Right cardiac atrium (tissue), 5 donors: ENCODE measurements at places on chromosomes 1 and 21.

GRCh38 chr1:91750398-91750996, 135.5 kb downstream of the TGFBR3 start:
- DNase-seq: no peak

- DNase-seq: no peak
Observed at GRCh38 chr1:226201029-226201593, 14.6 kb upstream of the ACBD3 start.

DNA sequence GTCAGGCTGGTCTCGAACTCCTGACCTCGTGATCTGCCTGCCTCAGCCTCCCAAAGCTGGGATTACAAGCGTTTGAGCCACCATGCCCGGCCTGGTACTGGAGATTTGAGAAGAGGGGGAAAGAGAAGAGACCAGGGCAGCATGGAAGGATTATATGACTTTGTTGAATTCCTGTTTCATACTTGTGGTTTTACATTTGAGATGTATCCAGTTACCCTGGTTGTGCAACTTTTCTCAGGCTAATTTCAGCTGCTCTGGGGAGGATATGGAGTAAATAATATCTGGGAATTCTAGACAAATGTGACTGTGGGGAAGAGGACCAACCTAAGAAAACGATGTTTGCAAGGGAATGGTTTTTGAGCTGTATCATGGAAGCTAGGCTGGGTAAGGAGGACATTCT, 89.5 kb upstream of the GREM2 start:
- no peak for DNase-seq

GRCh38 chr1:58158506-58159433, 387.8 kb downstream of the OMA1 start:
- no peak for DNase-seq

DNA sequence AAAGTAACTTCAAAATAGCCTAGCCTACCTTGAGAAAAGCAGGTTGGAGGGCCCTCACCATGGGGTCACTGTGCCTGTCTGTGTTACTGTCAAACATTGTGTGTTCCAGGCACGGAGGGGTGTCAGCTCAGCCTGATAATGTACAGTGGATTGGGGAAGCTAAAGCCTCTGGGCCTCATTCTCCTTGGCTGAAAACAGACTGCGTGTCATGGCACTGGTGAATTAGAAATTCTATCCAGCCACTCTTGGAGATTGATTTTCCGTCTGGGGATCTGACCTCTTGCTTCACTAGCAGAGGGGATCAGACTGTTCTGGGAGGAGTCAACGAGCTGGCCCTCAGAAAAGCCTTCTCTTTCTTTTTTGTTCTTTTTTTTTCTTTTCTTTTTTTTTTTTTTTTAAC, 123.5 kb upstream of the HOOK1 start:
- DNase-seq: peak; percentile 66

DNA sequence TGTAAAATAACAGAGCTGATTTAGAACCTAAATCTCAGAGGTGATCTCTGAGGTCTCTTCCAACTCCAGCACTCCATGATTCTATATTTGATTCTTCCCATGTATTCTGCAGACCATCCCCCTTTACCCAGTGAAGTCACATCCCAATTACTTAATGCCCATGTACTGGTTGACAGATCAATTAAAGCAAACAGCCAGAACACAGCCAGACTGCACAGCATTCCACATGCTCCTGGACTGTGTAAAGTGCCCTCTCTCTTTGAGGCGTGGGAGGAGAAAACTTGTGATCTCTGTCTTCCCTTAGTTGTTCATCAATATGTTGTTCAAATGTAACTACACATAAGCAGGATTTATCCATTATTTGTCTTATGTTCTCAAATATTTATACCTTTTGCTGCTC, 18.1 kb downstream of the NOS1AP start:
- no peak for DNase-seq
